ENCODE measurements at places on chromosomes 5 and 9.

- no peaks in the 10 kb centered on the region for H3K27me3 ChIP-seq
- H3K27ac ChIP-seq: no peak overlapping the region
- H3K4me1 ChIP-seq: no peaks in the 10 kb centered on the region
- H3K4me3 ChIP-seq: no peak overlapping the region
These were observed 124.3 kb downstream of the MRPS30 start for GRCh38 chr5:44932922-44933585.

DNA sequence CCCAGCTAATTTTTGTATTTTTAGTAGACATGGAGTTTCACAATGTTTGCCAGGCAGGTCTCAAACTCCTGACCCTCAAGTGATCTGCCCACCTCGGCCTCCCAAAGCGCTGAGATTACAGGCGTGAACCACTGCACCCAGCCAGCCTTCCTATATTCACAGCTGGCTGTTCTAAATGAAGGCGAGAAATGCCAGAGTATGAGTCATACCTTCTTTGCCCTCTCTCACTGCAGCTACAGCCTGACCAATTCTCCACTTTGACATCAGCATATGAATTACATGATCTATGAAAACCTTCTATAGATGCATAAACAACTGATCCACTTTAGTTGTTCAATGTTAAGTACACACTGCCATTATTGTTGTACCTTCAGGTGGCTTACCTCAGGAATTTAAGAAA is 14.5 kb downstream of the APTX start:
- no peak overlapping the region for H3K4me3 ChIP-seq
- no peaks in the 10 kb centered on the region for H3K4me1 ChIP-seq
- no peak for DNase-seq
- H3K27ac ChIP-seq: no peak overlapping the region
- peaks cover 8% of the 10 kb centered on the region for H3K36me3 ChIP-seq

GRCh38 chr9:91131433-91131839 is 230.3 kb downstream of the AUH start:
- peak; percentile 96 for DNase-seq
- no peaks in the 10 kb centered on the region for H3K27me3 ChIP-seq
- H3K36me3 ChIP-seq: no peaks in the 10 kb centered on the region
- no peak overlapping the region for H3K4me3 ChIP-seq

- H3K4me1 ChIP-seq: peaks cover 8% of the 10 kb centered on the region
- H3K4me3 ChIP-seq: no peak overlapping the region
- H3K36me3 ChIP-seq: no peaks in the 10 kb centered on the region
- no peaks in the 10 kb centered on the region for H3K27me3 ChIP-seq
- peak overlapping the region; percentile 82 for H3K27ac ChIP-seq
- DNase-seq: peak; percentile 51
These were observed 125.6 kb upstream of the PAPPA start for GRCh38 chr9:116027951-116028350.

DNA sequence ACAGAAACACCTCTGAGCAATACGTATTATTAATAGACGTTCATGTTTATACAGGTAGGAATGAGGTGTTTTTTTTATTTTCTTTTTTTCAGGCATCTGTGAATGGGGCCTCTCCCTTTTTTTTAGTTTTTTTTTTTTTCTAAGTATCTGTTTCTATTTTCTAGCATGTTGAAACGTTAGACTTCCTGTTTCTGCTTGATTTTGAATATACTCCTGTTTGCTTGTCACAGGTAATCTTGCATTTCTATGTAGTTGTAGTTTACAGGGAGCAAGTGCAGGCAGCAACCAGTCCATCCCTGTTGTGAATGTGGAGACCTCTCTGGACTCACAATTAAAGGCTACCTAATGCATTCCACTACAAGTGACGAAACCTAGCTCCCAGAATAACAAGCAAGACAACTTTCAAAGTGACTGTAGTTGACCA is 22.8 kb upstream of the TNFAIP8 start:
- DNase-seq: no peak
- H3K36me3 ChIP-seq: no peaks in the 10 kb centered on the region
- no peaks in the 10 kb centered on the region for H3K27me3 ChIP-seq
- H3K4me1 ChIP-seq: peaks cover 2% of the 10 kb centered on the region

GRCh38 chr9:125379208-125379607 is 117.6 kb downstream of the GAPVD1 start:
- no peak for DNase-seq
- no peaks in the 10 kb centered on the region for H3K27me3 ChIP-seq
- H3K27ac ChIP-seq: no peak overlapping the region
- no peaks in the 10 kb centered on the region for H3K4me1 ChIP-seq
- no peak overlapping the region for H3K4me3 ChIP-seq

DNA sequence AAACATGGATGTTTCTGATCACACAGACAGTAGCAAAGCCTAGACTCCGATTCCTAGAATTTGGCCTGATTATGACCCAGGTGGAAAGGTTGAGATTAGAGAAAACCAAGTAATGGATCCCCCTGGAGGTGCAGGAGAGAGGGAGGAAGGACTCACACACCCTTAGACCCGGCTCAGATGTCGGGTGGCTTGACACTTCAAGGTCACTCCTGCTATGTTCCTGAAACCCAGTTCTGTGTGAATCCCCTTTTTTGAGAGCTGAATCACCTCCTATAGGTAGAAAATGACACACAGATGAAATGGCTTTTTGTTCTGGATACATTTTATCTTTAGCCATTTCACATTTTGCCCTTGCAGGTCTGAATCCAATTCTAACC is 192.8 kb downstream of the ARRDC3 start:
- H3K27ac ChIP-seq: peak overlapping the region; percentile 65

GRCh38 chr5:134585966-134586365 is 46.7 kb downstream of the SAR1B start:
- no peak for DNase-seq
- no peak overlapping the region for H3K4me3 ChIP-seq
- H3K4me1 ChIP-seq: no peaks in the 10 kb centered on the region
- no peak overlapping the region for H3K27ac ChIP-seq

DNA sequence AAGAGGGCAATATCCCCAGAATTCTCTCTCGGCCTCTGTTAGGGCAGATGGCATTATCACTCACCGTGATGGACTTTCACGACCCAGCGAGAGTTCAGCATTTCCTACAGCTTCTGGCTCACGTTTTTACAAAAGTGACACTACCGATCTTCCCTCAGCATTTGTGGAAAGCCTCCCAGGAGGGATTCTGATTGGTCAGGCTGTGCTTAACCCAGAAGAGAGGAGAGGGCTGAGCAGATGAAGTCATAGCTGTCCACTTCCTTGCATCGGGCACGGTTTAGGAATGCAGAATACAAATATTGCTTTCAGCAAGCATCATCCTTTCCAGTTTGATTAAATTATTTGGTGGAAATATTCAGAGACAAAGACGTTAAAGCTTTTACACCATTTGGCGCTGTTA is 277.4 kb upstream of the MSX2 start:
- no peak for DNase-seq
- H3K36me3 ChIP-seq: no peaks in the 10 kb centered on the region
- H3K27me3 ChIP-seq: no peaks in the 10 kb centered on the region
- no peaks in the 10 kb centered on the region for H3K4me1 ChIP-seq
- H3K27ac ChIP-seq: no peak overlapping the region

DNA sequence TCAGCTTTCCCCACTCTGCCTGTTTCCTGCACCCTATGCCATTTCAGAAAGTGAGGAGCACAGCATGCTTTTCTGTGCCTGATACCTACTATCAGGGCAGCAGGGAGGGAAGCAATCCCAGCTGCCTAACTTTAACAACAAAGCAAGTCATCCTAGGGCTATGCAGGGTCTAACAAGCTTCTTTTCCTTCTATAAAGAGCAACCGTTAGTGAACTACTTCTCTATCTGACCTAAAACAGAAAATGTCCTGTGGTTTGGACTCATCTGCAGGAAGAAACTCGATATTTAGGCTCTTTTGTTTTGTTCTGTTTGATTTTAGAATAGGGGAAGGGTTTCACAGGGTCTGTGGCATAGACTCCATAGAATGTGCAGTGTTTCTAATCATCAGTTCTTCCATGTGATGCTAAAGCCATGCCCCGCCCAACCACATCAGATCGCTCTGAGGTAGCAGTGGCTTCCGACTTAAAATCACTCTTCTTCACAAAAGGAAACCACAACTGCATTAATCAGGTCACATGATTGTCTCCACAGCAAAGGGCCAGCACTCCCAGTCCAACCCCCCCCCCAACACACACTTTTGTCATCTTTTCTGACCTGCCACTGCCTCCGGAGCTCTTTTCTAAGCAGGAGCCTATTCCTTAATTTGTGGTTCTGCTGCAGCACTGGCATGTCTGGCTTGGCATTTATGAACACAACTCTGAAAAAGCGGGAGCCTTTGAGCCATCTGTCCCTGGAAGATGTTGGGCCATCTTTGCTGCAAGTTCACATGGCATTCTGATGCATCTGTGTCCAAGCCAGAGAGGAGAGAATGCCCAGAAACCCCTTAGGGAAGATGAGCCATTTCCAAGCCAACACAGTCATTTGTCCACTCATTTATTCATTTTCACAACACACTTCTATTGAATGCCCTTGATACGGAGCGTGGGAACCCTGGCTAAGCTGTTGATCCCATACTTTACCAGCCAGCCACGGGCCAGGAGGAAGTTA is 71.6 kb downstream of the CFAP90 start:
- no peak for DNase-seq
- no peak overlapping the region for H3K27ac ChIP-seq
- no peak overlapping the region for H3K4me3 ChIP-seq
- no peaks in the 10 kb centered on the region for H3K27me3 ChIP-seq

DNA sequence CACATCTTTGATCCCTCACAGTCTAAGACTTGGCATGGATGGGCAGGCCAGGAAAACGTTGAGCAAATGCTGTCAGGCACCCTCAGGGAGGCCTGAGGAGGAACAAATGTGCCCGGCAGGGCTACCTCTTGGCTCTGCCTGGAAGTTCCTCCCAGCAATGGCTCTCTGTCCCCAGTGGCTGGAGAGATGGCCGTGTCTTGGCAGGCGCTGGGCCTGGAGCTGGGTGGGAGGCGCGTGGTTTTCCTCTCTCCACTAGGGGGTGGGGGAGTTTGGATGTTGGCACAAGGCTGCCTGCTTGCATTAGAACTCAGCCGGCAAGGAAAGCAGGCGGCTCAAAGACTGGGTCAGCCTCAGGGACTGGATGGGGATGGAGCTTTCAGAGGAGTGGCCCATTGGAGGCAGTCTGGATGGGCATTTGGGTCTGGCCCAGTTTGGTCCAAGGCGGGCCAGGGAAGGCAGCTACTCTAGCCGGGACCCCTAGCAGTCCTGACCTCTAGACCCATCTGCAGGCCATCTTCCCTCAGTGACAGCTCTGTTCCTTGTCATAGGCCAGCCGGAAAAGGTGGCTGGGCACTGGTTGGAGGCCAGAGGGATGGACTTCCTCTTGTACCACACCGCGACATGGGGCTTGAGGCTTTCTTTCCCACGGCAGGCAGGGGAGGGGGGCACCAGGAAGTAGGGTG is 68.2 kb upstream of the STC2 start:
- no peak overlapping the region for H3K27ac ChIP-seq
- no peak overlapping the region for H3K4me3 ChIP-seq
- H3K36me3 ChIP-seq: no peaks in the 10 kb centered on the region
- no peak for DNase-seq

DNA sequence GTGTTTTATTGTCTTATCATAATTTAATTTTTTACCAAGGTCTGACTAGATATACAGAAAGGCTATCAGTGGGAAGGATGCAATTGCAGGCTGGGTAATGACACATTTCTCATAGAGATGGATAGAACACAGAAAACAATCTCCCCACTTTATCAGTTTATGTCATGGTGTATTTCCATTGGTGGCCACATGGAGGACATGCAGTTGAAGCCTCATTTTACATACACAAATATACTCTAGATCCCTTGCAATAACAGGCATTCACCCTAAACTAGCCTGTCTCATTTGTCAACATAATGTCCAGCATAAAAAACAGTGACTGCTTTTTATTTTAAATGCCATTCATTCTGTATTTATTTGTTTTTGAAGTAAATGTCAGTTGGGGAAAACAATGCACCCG is 526.3 kb downstream of the GABRG2 start:
- H3K4me1 ChIP-seq: no peaks in the 10 kb centered on the region
- no peak overlapping the region for H3K4me3 ChIP-seq
- no peaks in the 10 kb centered on the region for H3K27me3 ChIP-seq
- no peak overlapping the region for H3K27ac ChIP-seq
- DNase-seq: no peak

DNA sequence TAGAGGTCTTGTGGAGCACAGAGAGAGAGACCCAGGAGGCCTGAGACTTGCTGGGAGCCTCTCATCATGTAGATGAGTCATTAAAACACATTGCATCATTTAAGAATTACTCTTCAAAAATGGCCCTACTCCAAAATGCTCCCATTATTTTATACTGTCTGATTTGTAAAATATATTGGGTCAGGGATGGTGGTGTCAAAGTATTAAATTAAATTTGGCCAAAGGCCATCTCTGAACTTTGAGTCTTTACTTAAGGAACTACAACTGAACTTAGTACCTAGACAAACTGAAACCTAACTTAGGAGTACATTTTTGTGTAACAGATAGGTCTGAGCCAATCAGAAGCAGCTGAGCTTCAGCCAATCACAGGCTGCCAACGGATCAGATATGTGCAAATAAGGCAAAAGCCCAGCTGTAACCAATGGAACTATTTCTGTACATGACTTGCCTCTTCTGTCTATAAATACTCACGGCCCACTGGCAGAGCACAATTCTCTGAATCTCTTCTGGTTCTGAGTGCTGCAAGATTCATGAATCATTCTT is 657.2 kb downstream of the TLE1 start:
- peak; percentile 90 for DNase-seq
- no peak overlapping the region for H3K27ac ChIP-seq
- H3K4me3 ChIP-seq: no peak overlapping the region
- H3K27me3 ChIP-seq: no peaks in the 10 kb centered on the region
- no peaks in the 10 kb centered on the region for H3K36me3 ChIP-seq
- peaks cover 6% of the 10 kb centered on the region for H3K4me1 ChIP-seq

DNA sequence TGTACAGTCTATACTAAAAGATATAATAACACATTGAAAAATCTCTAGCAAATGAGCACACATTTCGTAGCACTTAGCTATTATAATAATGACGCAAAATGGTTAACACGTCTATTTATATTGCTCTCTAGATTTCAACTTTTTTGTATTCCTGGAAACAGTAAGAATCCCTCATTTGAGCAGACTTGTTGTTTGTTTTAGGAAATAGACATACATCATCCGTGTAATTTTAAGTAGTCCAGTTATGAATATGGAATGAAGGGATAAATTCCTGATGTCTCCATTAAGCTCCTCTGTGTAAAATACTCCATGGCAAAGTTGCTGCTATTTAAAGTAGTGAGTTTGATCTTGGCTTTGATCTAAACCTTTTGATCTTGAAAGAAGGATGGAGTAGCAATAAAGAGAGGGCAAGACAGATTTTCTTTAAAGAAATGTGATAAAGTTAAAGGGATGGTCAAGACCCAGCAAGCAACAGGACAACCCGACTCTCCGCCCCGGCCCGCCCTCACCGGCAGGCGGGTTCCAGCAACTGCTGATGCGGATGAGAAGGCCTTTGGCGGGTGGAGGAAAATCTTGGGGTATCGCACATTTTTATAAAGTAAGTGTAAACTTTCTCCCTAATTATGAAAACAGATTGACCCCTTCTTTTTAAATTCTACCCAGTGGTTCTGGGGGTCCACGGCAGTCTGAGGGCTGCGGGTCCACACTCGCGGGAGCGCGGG is 277.4 kb downstream of the AOPEP start:
- peaks cover 2% of the 10 kb centered on the region for H3K4me1 ChIP-seq
- DNase-seq: peak; percentile 49
- H3K36me3 ChIP-seq: no peaks in the 10 kb centered on the region
- peak overlapping the region; percentile 92 for H3K27ac ChIP-seq
- no peaks in the 10 kb centered on the region for H3K27me3 ChIP-seq
- peak overlapping the region; percentile 78 for H3K4me3 ChIP-seq

GRCh38 chr5:179381691-179382090 is 36.4 kb upstream of the ADAMTS2 start:
- H3K4me1 ChIP-seq: peaks cover 3% of the 10 kb centered on the region
- DNase-seq: no peak
- H3K36me3 ChIP-seq: no peaks in the 10 kb centered on the region
- no peak overlapping the region for H3K4me3 ChIP-seq
